Stomach (tissue), 19 donors: ENCODE measurements at places on chromosomes 7 and 10. TPM values are rescaled to one million over a fixed set of nuclear protein-coding genes. Genes with fewer than 3 reads are reported as not detected.

The TMEM213 gene
- total RNA-seq: not detected

The CDH23 gene
- 8.2 TPM for total RNA-seq

The MYOF gene
- 111 TPM for total RNA-seq

The ACSM6 gene
- not detected for total RNA-seq

The IFIT5 gene
- total RNA-seq: 22.6 TPM

The UTF1 gene
- total RNA-seq: not detected

The KIF11 gene
- 1.8 TPM for total RNA-seq

The OR2A12 gene
- total RNA-seq: not detected

GRCh38 chr10:103765981-103766380, 89.4 kb downstream of the SH3PXD2A start:
- no peaks in the 10 kb centered on the region for H3K36me3 ChIP-seq
- DNase-seq: peak; percentile 65
- H3K27me3 ChIP-seq: no peaks in the 10 kb centered on the region
- H3K27ac ChIP-seq: no peak overlapping the region

DNA sequence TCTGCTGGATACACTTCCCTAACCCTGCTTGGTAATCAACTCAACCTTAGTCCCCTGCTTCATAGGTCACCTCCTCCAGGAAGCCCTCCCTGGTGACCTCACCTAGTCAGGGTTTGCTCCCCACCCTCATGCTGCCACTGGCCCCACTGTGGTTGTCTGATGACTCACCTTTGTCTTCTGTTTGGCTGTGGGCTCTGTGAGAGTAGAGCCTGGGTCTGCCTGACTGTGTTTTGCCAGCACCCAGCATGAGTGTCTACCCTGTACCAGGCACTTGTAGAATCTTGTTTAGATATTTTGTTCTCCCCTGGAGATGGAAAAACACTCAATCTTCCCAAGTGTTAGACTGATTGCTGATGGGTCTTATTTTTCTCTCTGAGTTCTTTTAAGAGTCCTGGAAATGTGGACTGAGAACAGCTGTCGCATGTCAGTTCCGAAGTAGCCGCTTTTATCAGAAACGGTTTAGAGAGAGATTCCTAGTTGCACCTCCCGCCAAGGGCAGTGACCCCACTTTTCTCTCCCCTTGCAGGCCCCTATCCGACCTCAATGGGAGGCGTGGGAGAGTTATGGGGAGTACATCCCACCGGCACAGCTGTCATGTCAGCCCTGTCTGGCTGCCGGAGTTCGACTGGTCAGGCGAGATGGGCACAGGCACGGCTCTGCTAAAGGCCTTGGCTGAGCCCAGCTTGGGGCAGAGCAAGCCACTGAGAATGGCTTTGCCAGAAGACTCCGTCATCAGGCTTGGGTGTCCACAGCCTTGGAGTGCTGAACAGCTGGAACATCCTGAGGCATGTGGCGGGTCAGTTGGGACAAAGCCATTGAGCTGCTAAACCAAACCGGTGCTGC, 134.3 kb downstream of the GRK5 start:
- H3K36me3 ChIP-seq: no peaks in the 10 kb centered on the region
- H3K4me1 ChIP-seq: peaks cover 20% of the 10 kb centered on the region
- H3K27ac ChIP-seq: peak overlapping the region; percentile 46
- no peaks in the 10 kb centered on the region for H3K27me3 ChIP-seq
- no peak overlapping the region for H3K4me3 ChIP-seq

- no peaks in the 10 kb centered on the region for H3K4me1 ChIP-seq
- no peaks in the 10 kb centered on the region for H3K27me3 ChIP-seq
- H3K36me3 ChIP-seq: peaks cover 4% of the 10 kb centered on the region
- H3K4me3 ChIP-seq: no peak overlapping the region
- no peak for DNase-seq
- H3K27ac ChIP-seq: no peak overlapping the region
Observed at GRCh38 chr10:124001391-124002148, 91.8 kb downstream of the CHST15 start.

DNA sequence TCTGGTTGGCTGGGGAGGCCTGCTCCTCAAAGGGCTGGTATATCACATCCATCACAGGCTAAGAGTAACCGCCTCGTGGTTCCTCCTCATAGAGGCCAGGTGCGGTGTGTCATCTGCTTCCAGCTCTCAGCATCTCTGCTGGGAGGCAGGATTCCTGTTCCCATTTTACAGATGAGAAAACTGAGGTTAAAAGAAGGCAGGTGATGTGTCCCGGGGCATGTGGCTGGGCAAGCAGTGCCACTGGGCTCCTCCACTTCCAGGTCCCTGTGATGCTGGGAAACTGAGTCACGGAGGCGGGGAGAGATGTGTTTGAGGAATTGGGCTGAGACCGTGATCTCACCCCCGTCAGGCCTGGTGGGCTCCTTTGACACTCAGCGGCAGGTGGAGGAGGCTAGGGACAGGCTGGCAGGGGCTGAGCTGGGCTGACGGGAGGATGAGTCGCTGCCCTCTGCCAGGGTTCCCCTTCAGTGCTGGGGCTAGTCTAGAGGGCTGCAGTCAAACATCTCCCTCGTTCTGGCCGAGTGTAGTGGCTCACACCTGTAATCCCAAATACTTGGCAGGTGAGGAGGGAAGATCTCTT, 9.4 kb downstream of the ARPC1B start:
- H3K4me1 ChIP-seq: peaks cover 31% of the 10 kb centered on the region
- peaks cover 41% of the 10 kb centered on the region for H3K36me3 ChIP-seq
- DNase-seq: no peak
- no peak overlapping the region for H3K27ac ChIP-seq
- no peak overlapping the region for H3K4me3 ChIP-seq
- no peaks in the 10 kb centered on the region for H3K27me3 ChIP-seq

DNA sequence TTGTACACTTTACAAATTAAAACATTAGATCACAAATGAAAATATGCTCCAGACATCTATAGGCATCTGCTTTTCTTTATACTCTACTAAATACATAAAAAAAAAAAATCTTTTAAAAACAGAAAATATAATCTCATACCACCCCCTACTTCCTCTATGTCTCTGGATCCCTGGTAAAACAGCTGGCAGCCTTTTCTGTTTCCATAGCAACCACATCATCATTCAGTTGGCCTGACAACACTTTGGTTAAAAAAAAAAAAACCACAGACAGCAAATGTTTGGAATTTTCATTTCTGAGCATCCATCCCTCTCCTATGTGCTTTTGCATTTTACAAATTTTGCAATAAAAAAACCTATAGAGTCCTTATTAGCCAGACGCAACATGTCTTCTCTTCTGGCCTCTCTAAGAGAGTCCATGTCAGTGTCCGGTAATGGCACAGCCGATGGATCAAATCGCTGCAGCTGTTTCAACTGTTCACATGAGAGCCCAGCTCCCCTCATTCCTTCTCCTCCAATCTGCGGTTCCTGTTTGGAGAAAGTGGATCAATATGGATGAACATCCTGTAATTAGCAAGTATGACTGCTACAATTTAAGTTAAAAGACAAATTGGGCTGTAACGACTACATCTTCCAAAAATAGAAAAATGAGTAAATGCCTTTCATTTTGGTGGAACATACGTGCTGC, 105.6 kb downstream of the NSUN6 start:
- no peaks in the 10 kb centered on the region for H3K4me1 ChIP-seq
- H3K27ac ChIP-seq: no peak overlapping the region
- peaks cover 45% of the 10 kb centered on the region for H3K36me3 ChIP-seq
- peak; percentile 28 for DNase-seq
- no peak overlapping the region for H3K4me3 ChIP-seq
- no peaks in the 10 kb centered on the region for H3K27me3 ChIP-seq

GRCh38 chr10:200405-200804, 65.2 kb downstream of the ZMYND11 start:
- DNase-seq: no peak
- no peaks in the 10 kb centered on the region for H3K27me3 ChIP-seq
- no peaks in the 10 kb centered on the region for H3K36me3 ChIP-seq
- no peaks in the 10 kb centered on the region for H3K4me1 ChIP-seq

GRCh38 chr7:45187946-45188411, 30.4 kb downstream of the RAMP3 start:
- peak; percentile 17 for DNase-seq
- H3K27ac ChIP-seq: no peak overlapping the region
- H3K27me3 ChIP-seq: no peaks in the 10 kb centered on the region

DNA sequence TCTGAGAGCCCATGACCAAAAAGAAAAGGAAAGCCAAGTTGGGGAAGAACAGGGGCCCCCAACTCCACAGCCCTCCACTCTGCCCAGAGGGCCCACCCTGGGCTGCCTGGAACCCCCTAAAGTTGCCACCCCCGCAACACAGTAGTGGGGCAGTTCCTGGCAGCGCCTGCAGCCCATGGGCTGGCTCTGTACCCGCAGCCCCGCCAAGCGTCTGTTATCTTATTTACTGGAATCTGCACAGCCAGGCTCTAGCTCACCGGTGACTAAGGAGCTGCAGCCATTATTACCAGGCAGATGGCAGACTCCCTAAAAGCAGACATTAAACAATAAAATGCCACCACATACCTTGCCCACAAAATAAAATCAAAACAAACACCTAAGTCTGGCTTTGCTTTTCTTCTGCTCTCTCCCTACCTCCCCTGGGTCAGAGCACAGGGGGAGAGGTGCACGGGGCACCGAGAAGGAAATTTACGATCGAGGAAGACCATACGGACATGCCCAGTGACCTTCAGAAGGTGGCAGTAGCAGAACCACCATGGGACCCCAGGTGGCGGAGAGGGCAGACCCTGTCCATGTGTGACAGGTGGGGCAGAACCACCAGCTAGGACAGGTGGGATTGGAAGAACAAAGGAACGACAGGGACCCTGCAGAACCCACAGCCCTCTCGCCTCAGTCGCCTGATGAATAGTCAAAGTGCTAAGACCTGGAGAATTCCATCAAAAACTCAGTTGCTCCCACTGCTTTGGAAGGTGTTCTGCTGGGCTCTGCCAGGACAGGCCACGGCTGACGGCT, 66.3 kb downstream of the PRKAG2 start:
- no peaks in the 10 kb centered on the region for H3K27me3 ChIP-seq
- H3K4me3 ChIP-seq: no peak overlapping the region
- no peaks in the 10 kb centered on the region for H3K36me3 ChIP-seq
- DNase-seq: peak; percentile 60
- peak overlapping the region; percentile 53 for H3K27ac ChIP-seq

GRCh38 chr10:112973805-112974204, 23.8 kb downstream of the TCF7L2 start:
- peaks cover 69% of the 10 kb centered on the region for H3K36me3 ChIP-seq
- no peak for DNase-seq
- H3K27me3 ChIP-seq: no peaks in the 10 kb centered on the region
- H3K4me3 ChIP-seq: no peak overlapping the region

DNA sequence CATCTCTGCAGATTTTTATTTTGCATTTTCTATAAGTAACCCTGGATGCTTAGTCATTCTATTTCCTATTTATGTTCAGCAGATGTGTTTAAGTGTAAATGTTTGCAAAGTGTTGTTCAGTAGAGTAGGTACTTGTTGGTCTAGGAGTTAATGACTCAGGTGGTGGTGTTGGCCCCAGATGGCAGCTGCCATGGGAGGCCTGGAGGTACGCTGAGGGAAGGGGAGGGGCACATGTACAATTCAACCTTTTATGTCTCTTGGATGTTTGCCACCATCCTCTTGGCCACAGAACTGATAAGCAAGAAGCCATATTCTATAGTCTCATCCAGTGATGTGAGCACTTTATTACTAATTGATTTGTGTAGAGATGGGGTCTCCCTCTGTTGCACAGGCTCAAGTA, 68.1 kb upstream of the SLC39A12 start:
- no peaks in the 10 kb centered on the region for H3K36me3 ChIP-seq
- no peak overlapping the region for H3K4me3 ChIP-seq
- no peaks in the 10 kb centered on the region for H3K4me1 ChIP-seq
- no peak for DNase-seq

DNA sequence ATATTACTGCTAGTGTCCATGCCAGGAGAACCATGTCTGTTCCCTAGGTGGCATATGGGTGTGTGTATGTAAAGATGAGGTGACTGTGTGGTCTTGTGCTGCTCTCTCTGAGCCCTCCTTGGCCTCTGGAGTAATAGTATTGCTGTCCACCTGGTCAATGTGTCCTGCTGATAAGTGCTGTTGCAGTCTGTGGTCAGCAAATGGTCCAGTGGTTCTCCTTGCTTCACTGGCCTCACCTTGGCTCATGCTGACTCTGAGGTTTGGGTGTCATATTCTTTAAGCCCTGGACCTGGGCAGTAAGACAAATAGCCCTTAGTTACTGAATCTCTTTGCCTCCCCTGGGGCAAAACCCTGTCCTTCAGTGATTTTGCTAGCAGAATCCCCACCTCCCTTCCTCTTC, 56.8 kb downstream of the TPST1 start:
- DNase-seq: no peak
- no peaks in the 10 kb centered on the region for H3K27me3 ChIP-seq
- no peak overlapping the region for H3K4me3 ChIP-seq
- no peaks in the 10 kb centered on the region for H3K4me1 ChIP-seq
- no peaks in the 10 kb centered on the region for H3K36me3 ChIP-seq

- H3K36me3 ChIP-seq: peaks cover 27% of the 10 kb centered on the region
- no peak for DNase-seq
- no peak overlapping the region for H3K4me3 ChIP-seq
- no peaks in the 10 kb centered on the region for H3K27me3 ChIP-seq
Observed at GRCh38 chr7:96203786-96204185, 118.1 kb downstream of the SLC25A13 start.

DNA sequence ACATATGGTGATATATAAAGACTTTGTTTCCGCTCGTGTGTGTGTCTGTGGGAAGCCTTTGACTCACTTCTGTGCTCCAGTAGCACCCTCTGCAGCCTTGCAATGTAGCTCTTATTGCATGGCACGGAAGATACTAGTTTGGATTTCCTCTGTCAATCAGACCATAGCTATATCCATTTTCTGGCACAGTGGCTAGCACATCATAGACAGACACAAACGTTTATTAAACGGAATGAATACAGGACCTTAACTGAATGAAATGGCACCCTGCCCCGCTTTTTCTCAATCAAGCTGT, 124.0 kb upstream of the PTPN20 start:
- H3K4me3 ChIP-seq: peak overlapping the region; percentile 56
- H3K27me3 ChIP-seq: no peaks in the 10 kb centered on the region
- peak; percentile 72 for DNase-seq
- peaks cover 10% of the 10 kb centered on the region for H3K36me3 ChIP-seq
- H3K4me1 ChIP-seq: peaks cover 4% of the 10 kb centered on the region

DNA sequence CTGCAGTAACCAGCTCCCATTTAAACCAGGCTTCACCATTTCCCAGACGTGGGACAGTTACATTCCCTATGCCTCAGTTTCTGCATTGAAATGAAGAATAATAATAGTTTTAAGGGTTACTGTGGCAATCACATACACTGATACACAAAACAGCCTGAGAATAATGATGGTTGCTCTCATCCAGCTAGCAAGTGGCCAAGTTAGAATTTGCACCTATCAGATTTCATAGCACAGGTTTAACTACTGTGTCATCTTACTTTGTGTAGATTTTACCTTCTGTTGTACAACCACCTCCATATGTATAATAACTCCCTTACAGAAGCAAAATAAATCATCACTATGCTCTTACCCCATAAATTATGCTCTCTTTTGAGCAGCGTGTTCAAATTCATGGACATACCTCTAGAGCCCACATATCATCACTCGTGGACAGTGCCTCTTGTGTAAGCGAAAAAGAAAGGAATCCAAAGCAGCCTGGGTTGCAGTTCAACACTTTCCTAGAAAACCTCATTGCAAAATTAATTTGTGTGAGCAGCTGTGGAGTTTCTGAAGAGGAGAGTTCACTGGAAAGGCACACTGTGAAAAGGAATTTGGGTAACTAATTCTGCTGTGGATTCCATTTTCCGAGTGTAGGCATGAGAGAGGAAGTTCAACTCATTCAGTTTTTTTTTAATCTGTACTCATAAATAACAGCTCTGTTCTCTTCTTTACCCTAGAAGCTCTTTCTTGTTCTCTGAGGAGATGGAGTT, 492.5 kb downstream of the ARL4A start:
- DNase-seq: no peak
- H3K4me3 ChIP-seq: no peak overlapping the region
- H3K27ac ChIP-seq: no peak overlapping the region
- no peaks in the 10 kb centered on the region for H3K36me3 ChIP-seq
- H3K27me3 ChIP-seq: no peaks in the 10 kb centered on the region
